ENCODE measurements at places on chromosomes 6 and 20.

DNA sequence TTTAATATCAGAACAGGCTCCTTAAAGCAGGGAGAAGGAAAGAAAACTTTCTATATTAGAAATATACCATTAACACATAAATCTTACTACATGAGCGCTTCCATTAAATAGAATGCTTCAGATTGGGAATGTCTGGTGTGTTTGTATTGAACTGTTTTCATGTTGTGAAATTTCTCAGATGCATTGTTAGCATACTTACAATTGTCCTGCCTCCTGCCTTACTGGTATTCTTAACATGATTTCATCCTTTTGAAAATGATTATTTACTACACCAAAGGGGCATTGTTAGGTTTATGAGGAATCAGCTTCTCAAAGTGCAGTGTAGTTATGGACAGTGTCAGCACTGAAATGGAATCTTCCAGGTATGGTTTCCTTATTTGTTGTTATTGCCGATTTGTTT, 145.6 kb downstream of the MTFR2 start:
- no peak for DNase-seq

- no peak for DNase-seq
These were observed 330.3 kb downstream of the HTR1B start for GRCh38 chr6:77133031-77133430.

DNA sequence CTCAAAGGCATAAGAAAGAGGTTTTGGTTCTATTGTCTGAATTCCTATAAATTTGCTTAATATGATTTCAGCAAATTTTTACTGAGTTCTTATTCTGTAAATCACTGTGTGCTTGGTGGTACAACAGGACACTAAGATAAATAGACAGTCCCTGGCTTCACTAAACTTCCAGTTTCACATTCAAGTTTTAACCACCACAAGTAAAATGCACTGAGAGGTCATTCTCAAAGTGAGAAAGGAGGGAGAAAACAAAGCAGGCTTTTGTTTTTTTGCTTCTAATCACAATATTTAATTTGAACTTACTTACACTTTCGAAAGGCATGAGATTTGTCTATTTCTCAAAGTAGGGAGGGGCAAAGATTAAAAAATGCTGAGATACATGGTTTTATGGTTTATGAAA, 445.7 kb downstream of the CDC5L start:
- DNase-seq, result no peak

- no peak for DNase-seq
These were observed 71.5 kb downstream of the SOX4 start for GRCh38 chr6:21665110-21665391.

GRCh38 chr6:137698636-137699030, 168.4 kb upstream of the TNFAIP3 start:
- DNase-seq, result no peak

DNA sequence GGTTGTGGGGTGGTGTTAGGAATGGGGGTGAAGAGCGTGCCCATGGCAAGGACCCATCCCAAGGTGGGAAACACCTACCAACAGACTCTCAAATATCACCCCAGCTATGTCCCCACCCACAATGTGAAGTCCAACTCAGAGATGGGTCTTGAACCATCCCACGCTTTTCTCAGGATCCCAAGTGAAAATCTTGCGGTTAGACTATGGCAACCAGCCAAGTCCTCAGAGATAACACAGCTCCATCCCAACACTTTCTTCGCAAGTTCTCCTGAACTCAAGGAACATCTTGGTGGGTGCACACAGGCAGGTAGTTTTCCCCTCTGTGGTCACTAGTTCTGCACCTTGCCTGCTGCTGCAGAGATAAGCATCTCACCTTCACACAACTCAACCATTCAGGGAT, 116.0 kb downstream of the CDC5L start:
- DNase-seq, result no peak

- no peak for DNase-seq
These were observed 110.7 kb downstream of the CHD6 start for GRCh38 chr20:41507436-41507835.

DNA sequence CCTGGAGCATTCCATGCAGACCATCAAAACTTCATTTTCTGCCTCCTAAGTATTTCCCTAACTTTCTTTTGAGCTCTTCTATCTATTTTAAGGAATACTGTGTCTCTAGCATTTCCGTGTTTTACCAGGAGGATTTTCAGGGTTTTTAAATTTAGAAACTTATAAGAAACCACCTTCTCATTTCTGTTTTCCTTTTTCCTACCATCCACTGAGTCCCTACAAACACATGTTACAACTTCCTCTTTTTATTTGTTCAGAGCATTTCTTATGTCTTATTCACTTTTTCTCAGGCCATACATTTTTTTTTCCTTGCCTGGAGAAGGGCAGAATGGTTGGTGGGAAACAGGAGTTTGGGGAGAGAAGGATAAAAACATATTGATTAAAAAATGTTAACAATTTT, 130.0 kb upstream of the BMP5 start:
- no peak for DNase-seq

- peak; percentile 29 for DNase-seq
These were observed 100.7 kb downstream of the NOL4L start for GRCh38 chr20:32484225-32484957.

GRCh38 chr6:48136856-48137255, 25.9 kb upstream of the PTCHD4 start:
- no peak for DNase-seq

DNA sequence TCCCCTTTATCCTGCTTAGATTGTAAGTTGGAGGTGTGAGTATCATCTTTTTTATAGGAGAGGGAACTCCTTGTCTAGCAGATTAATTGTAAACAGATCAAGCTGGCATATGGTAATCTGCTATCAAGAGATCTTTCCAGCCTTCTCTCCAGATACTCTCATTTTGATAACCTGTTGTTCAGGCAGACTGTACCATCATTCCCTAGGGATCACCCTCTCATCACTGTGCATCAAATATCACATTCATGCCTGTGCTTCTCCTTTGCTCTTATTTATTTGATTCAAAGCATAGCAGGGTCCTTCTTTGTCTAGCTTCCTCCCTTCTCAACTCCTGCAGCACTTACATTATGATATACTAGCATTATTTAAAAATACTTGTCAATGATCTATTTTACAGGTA, 73.8 kb downstream of the LRRC1 start:
- no peak for DNase-seq

- no peak for DNase-seq
These were observed 237.5 kb upstream of the ECI2 start for GRCh38 chr6:4372866-4373265.

Data from activated CD4-positive, alpha-beta T cell treated with anti-CD3 and anti-CD28 coated beads, Interleukin-2, amount 50 U/mL, for 1 hour (primary cell).